ENCODE measurements at places on chromosomes 3 and 15. TPM values are rescaled to one million over a fixed set of nuclear protein-coding genes. Genes with fewer than 3 reads are reported as not detected.

- no peak for DNase-seq
These were observed 150.7 kb downstream of the FNDC3B start for GRCh38 chr3:172189987-172190603.

Gene WDR72
- total RNA-seq: 0.28 TPM

DNA sequence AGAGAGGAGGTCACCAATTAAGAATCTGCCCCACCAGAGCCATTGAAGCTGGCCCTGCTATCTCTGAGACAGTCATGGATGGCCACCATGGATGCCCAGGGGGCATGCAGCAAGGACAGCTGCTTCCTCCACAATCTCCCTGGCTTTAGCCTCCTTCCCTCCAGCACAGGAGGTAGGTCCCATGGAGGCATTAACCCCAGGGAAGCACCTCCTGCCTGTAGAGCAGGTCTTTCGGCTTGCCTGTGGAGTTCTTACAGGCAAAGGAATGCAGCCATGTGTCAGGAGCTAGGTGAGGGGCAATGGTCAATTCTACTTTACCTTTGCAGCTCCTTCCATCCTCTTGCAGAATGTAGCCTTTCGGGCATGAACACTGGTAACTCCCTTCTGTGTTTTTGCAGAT, 93.8 kb downstream of the DUT start:
- DNase-seq: no peak

DNA sequence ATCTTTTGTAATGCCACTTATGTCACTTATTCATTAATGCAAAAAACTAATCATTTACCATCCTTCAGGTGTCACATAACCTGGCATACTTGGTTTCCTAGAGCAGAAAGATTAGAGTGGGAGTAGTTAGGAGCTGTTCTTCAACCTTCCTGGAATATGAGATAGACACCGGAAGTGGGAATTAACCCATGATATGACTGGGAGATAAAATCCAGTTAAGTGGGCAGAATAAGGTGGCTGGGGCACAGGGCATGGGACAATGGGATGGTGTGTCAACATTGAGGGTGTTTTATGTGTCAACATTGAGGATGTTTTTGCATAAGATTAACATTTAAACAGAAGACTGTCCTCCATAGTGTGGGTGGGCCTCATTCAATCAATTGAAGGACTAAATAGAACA, 94.3 kb upstream of the CBLB start:
- DNase-seq: no peak

DNA sequence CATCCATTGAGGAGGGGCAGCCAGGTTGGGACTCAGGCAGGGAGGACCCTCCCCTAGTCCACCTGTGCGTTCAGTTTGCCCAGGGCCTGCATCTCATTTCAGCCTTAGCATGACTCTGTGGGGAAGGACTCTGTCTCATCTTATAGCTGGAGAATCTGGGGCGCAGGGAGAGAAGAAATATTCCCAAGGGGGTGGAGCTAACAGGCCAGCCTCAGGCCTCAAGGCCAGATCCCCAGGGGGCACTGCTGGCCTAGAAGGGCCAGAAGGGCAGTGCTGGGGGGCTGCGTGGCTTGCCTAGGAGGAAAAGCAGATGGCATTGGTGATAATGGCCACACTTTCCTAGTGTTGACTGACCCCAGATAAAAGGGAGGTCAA, 10.9 kb downstream of the AMOTL2 start:
- DNase-seq: no peak

Gene LSAMP
- 1.5 TPM for total RNA-seq

Gene ECE2
- total RNA-seq: not detected

- no peak for DNase-seq
These were observed 37.0 kb upstream of the CDCP1 start for GRCh38 chr3:45182915-45183871.

Gene SLC6A6
- total RNA-seq: 8.2 TPM

Gene PPM1L
- total RNA-seq: 4.7 TPM

DNA sequence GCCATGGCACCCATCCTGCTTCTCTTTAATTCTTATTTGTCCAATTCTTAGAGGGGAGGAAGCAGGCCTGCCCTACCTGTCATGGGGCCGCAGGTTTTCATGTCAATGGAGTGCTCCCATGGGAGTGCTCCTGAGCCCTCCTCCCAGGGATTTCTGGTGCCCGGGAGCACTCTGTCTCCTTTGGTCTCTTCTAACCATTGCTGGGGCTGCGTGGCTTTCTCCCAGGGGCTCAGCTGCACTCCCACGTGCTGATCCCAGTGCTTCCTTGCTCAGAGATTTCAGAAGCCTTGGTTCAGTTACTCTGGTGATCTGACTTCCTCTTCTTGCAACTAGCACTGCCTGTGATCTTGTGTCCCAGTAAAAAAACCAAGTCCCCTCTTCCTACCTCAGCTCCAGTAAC, 68.0 kb upstream of the ARL8B start:
- no peak for DNase-seq

Measured in thymus (tissue), 14 donors.